IPS DF 6.9 (cell line): ENCODE measurements at places on chromosomes 7 and 10.

DNA sequence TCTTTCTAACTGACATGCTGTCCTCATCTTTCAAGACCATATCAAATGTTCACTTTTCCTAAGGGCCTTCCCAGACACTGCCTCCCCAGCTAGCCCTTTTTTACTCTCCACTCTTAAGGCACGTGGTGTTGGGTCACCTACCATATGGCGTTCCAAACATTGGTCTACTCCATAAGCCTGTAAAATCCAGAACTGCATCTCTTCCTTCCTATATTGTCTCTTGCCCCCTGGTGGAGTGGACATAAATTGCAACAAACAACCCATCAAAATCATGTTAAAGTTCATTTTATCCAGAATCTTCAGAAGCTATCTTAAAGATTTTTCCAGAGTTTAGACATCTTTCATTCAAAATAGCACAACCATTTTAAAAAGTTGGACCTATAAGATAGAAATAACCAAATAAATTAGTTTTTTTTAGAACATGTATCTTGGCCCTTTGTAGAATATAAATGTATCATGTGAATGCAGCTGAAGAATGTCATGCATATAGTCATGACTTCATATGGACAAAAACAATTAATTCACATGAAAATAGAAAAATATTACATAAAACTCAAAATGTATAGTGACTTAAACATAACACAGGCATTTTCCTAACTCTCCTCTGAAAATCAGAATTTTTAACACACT, 180.6 kb upstream of the CHRM2 start:
- DNase-seq: no peak

DNA sequence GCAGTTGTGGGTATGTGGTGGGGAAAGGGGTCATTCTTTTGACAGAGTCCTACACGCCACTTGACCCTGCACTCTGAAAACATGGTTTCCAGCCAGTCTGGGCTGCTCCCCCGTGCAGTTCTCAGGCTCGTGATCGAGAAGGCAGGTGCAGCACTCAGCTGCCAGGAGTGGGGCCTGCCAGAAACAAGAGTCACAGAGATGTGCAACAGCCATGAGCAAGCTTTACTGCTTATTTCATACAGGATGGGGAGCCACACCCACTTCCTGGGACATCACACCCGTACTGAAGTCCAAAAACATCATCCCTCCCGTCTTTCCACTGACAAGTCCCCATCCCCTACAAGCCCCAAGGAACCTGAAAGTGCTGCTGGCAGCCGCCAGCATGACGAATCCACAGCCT, 9.3 kb downstream of the ATG9B start:
- DNase-seq: no peak

GRCh38 chr7:30065746-30066145, 37.5 kb downstream of the PLEKHA8 start:
- DNase-seq: no peak

DNA sequence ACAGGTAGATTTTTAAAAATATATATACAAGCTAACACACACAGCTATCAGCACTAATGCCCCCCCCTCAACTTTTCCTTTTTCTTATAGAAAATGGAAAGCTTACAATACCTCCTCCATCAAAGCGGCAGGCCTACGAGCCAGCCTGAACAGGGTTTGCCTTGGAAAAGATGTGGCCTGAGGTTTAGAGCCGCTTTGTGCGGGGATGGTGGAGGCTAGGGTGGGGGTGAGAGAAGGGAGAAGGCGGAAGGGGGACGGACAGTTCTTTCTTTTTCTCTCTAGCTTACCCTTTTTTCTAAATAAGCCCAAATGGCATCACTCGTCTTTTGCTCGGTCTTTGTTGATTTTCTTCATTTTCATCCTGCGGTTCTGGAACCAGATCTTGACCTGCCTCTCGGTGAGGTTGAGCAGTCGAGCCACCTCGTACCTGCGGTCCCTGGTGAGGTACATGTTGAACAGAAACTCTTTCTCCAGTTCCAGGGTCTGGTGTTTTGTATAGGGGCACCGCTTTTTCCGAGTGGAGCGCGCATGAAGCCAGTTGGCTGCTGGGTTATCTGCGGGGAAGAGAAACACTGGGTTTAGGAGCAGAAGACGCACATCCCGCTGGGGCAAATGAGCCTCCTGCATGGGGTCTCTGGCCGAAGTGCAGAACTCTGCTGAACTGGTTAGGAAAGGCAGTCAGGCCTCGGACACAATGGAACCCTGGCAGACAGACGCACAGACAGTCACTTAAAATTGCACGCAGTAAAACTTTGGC, 1.9 kb downstream of the HOXA9 start:
- DNase-seq: no peak

DNA sequence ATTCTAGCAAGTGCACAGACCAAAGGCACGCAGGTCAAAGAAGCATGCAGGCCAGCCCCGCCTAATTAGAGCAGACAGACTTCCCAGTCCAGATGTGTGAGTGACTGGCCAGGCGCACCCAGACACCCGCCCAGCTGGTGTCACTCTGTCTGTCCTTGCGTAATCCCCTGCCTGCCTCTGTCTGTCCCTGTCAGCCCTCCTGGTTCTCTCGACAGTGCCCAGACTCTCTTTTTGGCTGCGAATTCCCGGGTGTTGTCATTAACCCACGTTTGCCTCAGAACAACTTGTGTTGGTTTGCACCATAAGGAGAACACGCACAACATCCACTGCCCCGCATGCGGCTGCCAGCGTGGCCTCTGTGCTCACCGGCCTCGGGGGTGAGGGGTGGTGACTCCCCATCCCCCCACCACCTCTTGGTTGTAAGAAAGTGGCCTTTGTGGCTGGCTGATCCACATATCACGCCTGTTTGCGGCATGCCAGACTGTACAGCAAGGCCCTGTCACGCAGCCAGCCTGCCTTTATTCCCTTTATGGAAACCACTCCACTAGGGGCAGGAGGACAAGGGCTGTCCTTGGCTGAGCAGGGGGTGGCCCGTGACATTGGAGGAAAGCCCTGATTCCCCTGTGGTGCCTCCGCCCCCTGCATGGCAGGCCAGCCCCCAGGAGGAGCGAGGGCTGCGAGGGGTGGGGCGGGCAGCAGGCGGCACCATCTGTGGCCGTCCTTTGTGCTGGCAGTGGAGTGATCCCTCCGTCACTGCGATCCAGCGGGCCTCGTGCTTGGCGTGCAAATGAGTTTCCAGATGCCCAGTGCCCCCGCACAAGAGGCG, 72.8 kb upstream of the PPIF start:
- no peak for DNase-seq

- DNase-seq: no peak
Measured at GRCh38 chr10:14916600-14916999, 37.3 kb downstream of the DCLRE1C start.

DNA sequence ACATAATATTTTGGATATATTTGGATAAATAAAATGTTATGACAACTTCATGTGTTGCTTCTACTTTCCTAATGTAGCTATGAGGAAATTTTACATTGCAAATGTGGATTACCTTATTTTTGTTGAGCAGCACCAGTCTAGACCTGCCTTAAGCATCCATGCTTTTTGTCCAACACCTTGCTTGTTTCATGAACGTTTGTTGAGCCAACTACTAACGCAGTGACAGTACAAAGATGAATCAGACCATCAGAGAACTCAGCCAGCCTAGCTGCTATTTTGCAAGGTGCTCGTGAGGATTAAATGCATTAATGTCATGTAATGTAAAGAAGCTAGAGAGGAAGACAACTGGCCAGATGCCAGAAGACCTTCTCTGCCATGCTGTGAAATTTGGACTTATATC, 1.1 kb upstream of the ZC3HAV1L start:
- no peak for DNase-seq

DNA sequence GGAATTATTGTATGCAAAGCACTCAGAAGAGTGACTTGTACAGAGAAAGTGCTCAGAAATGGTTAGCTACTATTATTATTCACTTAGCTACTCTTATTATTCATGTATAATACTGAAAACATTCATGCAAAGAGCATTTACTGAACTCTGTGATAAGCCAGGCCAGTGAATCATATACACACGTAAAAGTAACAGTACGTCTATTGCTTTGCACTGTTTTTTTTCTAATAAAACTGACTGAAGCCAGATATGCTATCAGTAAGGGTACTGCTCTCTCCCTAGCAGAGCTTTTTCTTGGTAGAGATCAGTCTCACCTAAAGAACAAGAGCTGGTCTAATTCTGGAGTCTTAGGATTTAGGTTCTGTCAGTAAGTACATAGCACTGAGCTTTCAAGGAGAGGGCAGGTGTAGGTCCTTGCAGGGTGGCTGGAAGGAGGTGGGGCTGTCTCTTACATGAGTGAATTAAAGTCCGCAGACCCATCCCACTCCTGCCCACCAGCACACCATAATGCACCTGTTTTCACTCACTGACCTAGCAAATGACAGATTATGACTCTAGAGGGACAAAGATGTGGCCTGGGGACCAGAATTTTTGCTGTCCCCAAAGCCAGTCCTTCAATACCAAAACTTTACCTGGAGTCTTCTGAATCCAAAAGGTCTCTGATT, 145.9 kb downstream of the ARID5B start:
- DNase-seq: no peak

DNA sequence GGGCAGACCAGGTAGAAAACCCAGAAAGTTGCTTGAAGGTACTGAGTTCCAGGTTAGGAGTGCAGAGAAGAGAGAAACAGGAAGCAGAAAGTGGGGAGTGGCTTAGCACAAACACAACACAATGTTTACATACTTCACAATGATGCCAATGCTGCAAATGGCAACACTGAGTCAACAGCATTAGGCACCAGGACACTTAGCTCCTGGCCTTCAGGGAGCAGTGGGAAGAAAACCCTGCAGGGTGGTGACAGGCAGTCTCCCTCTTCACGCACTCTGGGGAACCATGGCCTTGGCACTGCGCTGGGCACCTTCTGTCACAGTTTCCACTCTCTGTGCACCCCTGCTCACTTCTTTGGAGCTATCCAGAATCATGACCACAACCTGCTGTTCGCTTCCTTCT, 7.3 kb downstream of the ICA1 start:
- no peak for DNase-seq

DNA sequence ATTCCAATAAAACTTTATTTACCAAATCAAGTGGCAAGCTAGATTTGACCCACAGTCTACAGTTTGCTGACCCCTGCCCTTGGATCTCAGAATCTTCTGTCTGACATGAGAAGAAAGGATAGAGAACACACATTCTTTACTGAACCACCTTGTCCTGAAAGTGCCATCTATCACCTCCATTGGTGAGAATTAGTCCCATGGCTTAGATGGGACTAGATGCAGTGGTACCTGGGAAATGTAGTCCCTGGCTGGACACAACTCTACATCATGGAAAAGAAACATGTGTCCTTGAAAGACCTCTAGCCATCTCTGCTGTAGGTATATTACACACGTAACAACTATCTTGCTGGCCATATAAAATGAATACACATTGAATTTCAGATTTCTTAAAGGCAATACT, 336.2 kb downstream of the LHFPL3 start:
- no peak for DNase-seq

DNA sequence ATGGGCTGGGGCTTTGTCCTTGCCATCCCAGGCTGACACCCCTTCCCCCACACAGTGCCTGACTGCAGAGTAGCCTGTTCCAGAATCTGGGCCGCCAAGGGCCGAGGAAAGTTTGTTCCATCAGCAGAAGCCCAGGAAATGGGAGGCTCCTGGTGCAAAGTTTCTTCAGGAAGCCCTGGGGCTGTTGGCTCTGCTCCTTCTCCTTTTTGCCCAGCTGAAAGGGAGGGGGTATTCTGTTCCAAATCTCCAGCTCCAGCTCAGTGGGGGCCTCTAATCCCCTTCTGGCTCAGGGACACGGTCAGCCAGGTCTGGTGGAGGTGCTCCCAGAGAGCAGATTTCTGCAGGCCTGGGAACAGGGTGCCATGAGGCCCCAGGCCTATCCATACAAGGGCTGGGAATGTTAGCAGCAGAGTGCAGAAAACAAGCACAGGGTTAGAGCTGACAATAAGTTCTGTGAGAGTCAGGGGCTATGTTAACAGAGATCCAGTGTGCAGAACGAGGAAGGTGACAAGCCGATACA, 399.5 kb downstream of the RPS24 start:
- DNase-seq: no peak

GRCh38 chr7:132733860-132734259, 157.6 kb upstream of the PLXNA4 start:
- no peak for DNase-seq

- DNase-seq: no peak
Measured at GRCh38 chr10:31134311-31134952, 102.8 kb upstream of the ZNF438 start.

DNA sequence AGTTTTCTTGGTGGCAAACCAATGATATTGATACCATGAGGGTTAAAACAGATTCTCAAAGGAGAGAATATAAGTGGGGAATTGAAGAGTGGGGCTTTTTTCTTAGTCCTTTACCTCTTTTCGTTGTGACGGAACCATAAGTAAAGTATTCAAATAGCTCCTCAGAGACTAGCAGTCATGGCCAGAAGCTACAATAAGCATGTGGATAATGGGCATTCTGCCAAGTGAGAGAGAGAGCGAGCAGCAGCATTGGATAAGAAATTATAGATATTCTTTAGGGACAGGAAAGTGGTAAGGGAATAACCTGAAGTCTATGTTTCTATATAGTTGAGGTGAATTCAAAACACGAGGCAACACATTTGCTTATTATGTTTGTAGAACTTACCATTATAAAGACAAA, 235.1 kb downstream of the SEMA3E start:
- DNase-seq: no peak

GRCh38 chr7:128456255-128456725, 612 bp downstream of the HILPDA start:
- no peak for DNase-seq

GRCh38 chr7:90298145-90299038, 22.7 kb downstream of the FAM237B start:
- DNase-seq: no peak

DNA sequence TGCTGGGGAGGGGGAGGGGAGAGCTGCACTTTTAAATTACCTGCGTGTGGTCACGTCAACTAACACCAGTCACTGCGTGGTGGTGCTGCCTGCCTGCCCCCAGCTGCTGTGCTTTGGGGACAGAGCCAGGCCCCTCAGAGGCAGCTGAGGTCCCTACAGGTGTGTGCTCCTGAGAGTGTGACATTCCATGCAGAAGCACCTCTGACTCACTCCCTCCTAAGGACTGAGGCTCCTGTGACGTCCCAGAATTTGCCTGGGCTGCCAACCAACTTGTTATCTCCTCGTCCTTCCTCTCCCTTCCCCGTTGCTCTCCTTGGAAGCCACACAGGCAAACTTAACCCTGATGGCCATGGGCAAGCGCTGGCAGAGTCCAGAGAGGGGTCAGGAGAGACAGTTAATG, 563.0 kb downstream of the PARD3 start:
- DNase-seq: peak; percentile 9

- DNase-seq: no peak
Measured at GRCh38 chr10:80730522-80730921, 192.8 kb downstream of the SH2D4B start.
